ENCODE measurements at places on chromosomes 12 and 14.

DNA sequence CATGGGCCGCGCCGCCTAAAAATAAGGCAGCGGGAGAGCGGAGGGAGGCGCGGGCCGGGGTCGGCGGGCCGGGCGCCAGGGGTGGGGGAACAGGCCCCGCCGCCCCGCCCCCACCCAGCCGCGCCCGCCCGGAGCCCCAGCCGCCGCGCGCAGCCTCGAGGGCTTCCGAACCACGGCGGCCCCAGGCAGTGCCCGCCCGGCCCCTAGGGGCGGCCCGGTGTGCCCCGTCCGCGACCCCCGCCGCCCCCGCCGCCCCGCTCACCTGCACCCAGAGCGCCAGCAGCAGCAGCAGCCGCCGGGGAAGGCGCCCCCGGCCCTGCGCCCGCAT, 519 bp downstream of the JAG2 start:
- no peak for DNase-seq

- DNase-seq = no peak
Measured at GRCh38 chr12:52364901-52365489, 2.3 kb downstream of the KRT85 start.

DNA sequence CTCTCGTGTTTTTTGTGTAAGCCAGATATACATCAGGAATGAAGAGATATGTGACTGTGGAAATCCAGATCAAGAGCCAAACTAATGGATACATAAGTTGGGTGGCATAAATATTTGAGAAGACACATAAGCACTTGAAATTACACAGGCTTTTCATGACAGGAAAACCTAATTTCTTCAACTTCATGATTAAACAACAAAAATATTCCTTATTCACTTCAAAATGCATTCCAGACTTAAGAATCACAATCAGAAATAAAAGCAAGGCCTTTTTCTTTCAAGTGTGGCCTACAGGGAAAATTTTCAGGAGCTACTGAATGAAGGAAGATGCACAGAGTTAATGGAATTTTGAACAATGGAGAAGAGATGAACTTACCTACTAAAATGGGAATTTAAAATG, 515.6 kb downstream of the FOXG1 start:
- DNase-seq = no peak

- DNase-seq = no peak
Measured at GRCh38 chr12:76259660-76260389, 88.4 kb downstream of the BBS10 start.

- DNase-seq = no peak
Measured at GRCh38 chr12:87059231-87059630, 803.0 kb upstream of the MGAT4C start.

DNA sequence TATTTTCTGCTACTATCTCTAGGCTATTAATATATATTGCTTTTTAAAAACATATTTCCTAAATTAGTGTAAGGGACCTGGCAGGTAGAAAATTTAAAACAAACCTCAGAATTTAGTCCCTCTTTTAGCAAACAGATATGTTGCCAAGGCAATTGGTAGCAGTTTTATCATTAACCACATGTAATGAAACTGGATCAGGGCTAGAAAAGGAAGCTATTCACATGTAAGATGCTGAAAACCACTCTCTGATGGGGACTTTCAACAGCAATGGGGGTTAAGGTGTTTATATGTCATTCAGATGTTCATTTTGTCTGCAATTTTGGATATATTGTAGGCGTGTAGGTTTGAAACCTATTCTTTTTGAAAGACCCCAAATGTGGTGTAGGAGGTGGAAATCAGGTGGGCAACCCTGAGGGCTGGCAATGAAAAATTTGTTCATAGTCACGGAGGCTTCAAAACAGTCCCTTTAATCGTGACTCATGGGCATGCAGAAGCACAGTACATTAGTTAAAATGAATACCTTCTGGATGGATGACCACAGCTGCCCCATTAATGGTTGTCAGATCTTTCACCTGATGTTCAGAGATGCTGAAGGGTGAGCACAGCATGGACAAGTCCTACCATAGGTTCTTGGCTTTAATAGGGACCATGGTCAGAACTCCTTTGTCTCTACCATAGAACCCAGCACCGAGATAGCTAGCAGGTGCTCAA, 5.9 kb upstream of the PKP2 start:
- DNase-seq = no peak

GRCh38 chr14:36006623-36007022, 169.9 kb downstream of the PTCSC3 start:
- no peak for DNase-seq

GRCh38 chr14:53209370-53209769, 56.2 kb upstream of the DDHD1 start:
- no peak for DNase-seq

- no peak for DNase-seq
Measured at GRCh38 chr12:5458229-5459050, 26.5 kb downstream of the NTF3 start.
